ENCODE measurements at places on chromosomes 5 and 9. TPM values are rescaled to one million over a fixed set of nuclear protein-coding genes. Genes with fewer than 3 reads are reported as not detected.
A peak's percentile ranks its signal among the peaks of the same experiment; 100 is the strongest.

DNA sequence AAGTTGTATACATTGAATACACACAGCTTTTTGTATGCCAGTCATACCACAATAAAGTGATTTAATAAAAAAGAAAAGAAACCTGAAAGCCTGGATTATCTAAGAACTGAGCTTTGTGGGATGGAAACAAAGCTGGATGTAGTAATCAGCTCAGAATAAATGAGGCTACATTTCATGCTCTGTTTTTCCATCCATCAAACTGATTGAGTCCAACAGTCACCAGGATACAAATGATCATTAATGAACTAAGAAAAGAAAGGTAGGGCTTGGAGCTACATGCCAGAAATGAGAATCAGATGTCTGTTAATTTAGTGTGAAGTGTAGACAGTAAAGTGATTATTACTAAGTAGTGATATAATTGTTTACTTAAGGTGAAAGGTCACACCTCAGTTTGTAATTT lies 109.8 kb upstream of the TARS1 start:
- no peaks in the 10 kb centered on the region for H3K4me1 ChIP-seq
- no peaks in the 10 kb centered on the region for H3K27me3 ChIP-seq
- no peak overlapping the region for H3K4me3 ChIP-seq
- no peaks in the 10 kb centered on the region for H3K36me3 ChIP-seq

DNA sequence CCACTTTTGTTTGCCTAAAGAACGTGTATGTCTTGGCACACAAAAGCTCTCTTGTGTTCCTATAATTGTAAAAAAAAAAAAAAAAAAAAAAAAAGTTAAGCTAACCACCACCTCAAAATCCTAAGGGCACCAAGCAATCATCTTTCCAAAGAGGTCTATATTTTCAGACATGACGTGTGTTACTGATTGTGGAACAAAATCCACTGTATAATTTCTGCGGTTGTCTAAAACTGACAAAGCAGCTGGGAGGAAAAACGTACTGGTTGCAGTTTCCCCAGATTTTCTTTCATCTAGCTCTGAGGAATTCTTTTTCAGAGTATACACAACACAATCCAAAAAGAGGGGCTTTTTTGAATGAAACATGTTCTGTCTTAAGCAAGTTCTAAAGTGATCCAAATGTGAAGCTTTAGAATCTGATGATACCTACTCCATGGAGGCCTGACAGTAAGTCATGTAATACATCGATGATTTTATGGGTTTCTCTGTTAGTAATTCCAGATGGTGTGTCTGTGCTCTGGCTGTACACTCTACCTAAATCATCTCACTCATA lies 375.6 kb upstream of the NUDT12 start:
- DNase-seq: no peak
- H3K27ac ChIP-seq: no peak overlapping the region
- no peak overlapping the region for H3K4me3 ChIP-seq
- no peaks in the 10 kb centered on the region for H3K27me3 ChIP-seq
- no peaks in the 10 kb centered on the region for H3K36me3 ChIP-seq

- H3K4me3 ChIP-seq: peak overlapping the region; percentile 47
- no peak overlapping the region for H3K27ac ChIP-seq
- H3K36me3 ChIP-seq: no peaks in the 10 kb centered on the region
- peaks cover 6% of the 10 kb centered on the region for H3K27me3 ChIP-seq
- DNase-seq: no peak
- no peaks in the 10 kb centered on the region for H3K4me1 ChIP-seq
Measured at GRCh38 chr9:76690973-76691370, 73.3 kb upstream of the PCA3 start.

DNA sequence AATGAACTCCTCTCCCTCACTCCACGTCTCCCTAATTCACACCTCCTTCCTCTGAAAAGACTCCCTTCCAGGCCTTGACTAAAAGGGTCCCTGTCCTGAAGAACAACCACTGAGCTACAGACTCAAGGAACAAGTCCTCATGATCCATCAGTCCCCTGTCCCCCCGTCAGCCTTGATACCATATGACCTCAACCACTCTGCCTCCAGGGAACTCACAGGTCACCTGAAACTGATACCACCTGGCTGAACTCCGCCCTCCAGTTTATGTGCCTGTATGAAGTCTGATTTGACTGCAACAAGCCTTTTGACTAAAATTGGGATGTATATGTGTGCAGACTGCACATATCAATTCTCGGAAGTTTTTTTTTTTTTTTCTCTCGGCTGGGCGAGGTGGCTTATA lies 88.7 kb downstream of the UGCG start:
- no peaks in the 10 kb centered on the region for H3K36me3 ChIP-seq
- H3K27me3 ChIP-seq: no peaks in the 10 kb centered on the region
- no peaks in the 10 kb centered on the region for H3K4me1 ChIP-seq
- no peak for DNase-seq
- H3K27ac ChIP-seq: no peak overlapping the region
- no peak overlapping the region for H3K4me3 ChIP-seq

Gene FAM151B
- total RNA-seq: 0.72 TPM

Gene ZNF483
- total RNA-seq: 46.8 TPM
